ENCODE measurements at places on chromosomes 1 and 21.

DNA sequence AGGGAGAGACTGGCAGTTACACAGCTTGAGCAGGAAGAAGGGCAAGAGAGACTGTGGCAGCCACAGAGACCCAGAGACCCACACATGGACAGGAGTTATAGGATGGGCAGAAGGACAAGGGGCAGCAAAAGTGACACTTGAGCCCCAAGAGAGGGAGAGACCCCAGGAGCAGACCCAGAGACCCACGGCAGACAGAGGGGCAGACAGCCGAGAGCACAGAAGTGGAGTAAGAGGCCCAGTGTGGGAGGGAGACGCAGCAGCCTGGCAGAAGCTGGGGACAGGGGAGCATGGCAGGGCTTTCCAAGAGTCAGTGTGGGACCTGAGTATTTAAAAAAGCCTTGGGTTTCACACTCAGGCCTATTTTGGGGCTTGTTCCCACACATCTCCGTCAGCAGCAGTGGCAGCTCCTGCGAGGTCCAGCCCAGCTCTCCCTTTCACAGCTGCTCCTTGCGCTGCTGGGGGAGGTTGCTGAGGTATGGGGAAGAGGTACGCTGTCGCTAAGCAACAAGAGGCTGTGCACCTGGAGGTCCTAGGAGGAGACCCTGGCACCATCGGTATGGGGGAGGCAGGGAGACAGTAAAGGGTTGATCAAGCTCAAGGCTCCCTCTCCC, 9.0 kb upstream of the MEF2D start:
- no peak for DNase-seq

GRCh38 chr21:37128076-37128475, 55.0 kb downstream of the TTC3 start:
- no peak for DNase-seq

- DNase-seq, result no peak
These were observed 61.2 kb upstream of the ABCG1 start for GRCh38 chr21:42157606-42158310.

GRCh38 chr1:65409314-65409713, 11.2 kb upstream of the LEPR start:
- DNase-seq, result no peak

- DNase-seq, result no peak
These were observed 16.8 kb downstream of the UBE2U start for GRCh38 chr1:64220241-64220640.

DNA sequence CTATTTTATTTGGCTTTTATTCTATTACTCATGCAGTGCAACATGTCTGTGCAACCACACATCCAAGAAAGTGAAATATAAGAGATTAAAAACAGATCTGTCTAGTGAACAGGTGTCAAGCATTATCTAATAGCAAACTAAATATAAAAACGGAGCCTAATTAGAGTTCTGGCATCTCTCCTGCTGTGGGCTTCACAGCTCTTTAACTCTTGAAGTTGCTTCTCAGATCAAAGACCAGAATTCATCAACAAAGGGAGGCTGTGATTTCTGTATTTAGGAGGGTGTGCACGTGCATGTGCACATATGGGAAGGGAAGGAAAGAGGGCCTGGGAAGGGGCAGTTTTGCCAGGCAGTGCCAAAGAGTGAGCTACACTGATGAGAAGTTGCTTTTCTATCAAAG, 81.0 kb downstream of the MIS18A start:
- DNase-seq, result no peak

DNA sequence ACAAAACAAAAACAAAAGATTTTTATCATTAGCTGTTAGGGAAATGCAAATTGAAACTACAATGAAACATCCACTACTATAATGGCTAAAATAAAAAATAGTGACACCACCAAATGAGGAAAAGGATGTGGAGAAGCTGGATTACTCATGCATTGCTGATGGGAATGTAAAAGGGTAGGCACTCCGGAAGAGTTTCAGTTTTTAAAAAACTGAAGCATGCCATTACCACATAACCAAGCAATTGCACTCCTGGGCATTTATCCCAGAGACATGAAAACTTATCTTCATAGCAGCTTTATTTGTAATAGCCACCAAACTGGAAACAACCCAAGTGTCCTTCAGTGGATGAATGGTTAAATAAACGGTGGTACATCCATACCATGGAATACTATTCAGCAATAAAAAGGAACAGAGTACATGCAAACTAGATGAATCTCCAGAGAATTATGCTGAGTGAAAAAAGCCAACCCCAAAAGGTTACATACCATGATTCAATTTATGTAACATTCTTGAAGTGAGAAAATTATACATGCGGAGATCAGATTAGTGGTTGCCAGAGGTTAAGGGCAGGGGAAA, 14.5 kb upstream of the CFAP298 start:
- DNase-seq, result no peak

- DNase-seq, result no peak
These were observed 77.0 kb upstream of the C1orf105 start for GRCh38 chr1:172343240-172344160.

GRCh38 chr1:165234149-165234548, 122.4 kb downstream of the LMX1A start:
- DNase-seq, result no peak

DNA sequence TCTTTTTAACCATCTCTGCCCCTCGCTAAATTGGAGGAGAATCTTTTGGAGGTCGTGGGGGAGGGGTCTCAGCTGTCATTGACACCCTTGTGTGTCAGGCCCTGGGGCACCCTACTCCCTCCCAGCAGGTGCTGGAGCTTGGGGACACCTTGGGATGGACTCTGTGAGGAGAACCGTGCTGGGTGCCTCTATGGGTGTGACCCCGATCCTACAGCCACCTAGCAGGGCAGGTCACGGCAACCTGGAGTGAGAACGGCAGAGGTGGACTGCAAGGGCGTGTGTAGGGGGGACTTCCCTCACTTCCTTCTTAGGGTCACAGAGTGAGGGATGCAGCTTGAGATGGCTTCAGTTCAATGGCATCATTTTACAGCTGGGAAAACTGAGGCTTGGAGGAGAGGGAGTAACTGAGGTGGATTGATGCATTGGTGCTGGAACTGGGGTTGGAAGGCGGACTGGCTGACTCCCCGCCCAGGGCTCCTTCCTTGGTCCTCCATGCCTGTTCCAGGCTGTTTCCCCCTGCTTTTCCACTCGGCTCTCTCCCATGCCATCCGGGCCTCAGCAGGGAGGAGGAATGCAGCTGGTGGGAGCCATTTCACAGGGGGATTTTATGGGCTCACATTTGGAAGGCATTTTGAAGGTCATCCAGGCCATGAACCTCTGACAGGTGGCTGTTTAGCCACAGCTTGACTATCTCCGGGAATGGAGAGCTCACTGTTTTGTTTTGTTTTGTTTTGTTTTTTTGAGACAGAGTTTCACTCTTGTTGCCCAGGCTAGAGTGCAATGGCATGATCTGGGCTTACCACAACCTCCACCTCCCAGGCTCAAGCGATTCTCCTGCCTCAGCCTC, 18.8 kb upstream of the ARHGEF10L start:
- no peak for DNase-seq

GRCh38 chr21:15365751-15366392, 301.1 kb upstream of the NRIP1 start:
- DNase-seq, result no peak

GRCh38 chr21:43654806-43655489, 4.3 kb downstream of the HSF2BP start:
- DNase-seq, result no peak

GRCh38 chr1:193264313-193265065, 78.1 kb upstream of the B3GALT2 start:
- DNase-seq, result peak; percentile 9

GRCh38 chr1:180150982-180151381, 3.7 kb upstream of the QSOX1 start:
- no peak for DNase-seq

- DNase-seq, result no peak
These were observed 67.8 kb downstream of the SPSB1 start for GRCh38 chr1:9360371-9361064.

DNA sequence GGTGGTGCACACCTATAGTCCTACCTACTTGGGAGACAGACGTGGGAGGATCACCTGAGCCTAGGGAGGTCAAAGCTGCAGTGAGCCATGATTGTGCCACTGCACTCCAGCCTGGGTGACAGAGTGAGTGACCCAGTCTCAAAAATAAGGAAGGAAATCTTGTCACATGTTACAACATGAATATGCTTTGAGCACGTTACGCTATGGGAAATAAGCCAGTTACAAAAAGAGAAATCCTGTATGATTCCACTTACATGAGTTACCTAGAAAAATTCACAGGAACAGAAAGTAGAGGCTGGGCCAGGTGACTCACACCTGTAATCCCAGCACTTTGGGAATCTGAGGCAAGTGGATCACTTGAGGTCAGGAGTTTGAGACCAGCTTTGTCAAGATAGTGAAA, 6.7 kb upstream of the PADI6 start:
- no peak for DNase-seq

- DNase-seq, result no peak
These were observed 7.4 kb downstream of the FOXD3 start for GRCh38 chr1:63329621-63330330.

DNA sequence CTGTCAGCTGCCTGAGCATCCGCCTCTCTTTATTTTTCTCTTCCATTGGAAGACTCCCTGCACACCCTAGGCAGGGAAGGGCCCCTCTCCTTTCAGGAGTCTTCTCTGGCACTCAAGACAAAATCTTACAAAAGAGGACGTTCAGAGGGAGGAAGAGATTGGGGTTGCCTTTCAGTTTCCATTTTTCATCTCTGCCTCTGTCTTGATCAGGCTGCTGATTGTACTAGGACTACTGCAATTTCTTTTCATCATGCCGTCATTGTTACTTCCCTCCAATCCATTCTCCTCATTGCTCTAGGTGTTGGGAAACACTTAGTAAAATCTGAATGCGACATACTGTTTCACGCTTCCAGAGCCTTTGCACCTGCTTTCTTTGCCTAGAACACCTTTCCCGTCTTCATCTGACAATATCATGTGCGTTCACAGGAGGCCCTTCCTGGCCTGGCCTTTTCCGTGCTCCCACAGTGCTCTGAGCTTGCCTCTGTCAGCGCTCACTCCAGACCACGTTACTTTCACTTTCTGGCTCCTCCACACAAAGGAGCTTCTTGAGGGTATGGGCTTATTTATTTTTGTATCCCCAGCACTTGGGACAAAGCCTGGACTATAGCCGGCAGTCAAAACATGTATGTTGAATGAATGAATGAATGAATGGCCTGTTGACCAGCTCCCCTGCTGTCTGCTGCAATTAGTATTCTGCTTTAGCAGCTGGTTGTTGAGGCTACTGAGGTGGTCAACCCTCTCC, 10.9 kb downstream of the LRRC71 start:
- DNase-seq, result no peak

GRCh38 chr1:44417351-44418021, 12.4 kb downstream of the RNF220 start:
- DNase-seq, result peak; percentile 25

All from erythroblast (primary cell).